AG10803 (cell line): ENCODE measurements at places on chromosomes 1 and 21.

DNA sequence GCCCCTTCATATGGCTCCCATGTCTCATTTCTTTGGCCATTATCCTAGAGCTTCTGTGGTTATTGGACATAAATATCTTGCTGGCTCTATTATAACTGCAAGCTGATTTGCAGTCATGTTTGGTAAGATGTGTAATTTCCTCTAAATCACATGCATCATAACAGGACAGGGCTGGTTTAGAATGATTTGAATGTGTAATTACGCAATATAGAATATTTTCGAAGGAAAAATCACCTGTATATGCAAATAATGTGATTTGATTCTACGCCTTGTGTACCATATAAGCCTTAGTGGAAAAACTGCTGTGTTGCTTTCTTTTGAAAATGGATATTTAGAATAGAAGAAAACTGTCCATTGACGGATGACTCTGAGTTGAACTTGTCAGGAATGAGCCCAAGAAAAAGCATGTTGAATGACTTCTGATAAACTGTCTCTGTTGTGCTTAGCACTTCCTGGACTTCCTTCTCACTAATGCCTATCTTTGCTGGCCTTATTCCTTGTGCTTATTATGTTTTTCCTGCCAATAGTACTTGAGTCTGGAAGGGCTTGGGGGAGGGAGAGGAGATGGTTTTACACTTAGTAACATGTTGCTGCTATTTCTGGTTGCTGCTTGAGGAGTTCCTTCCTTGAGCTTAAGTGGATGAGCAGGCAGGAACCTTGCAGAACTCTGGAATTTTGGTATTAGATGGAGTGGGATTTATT lies 6.5 kb downstream of the CACHD1 start:
- peak; percentile 88 for DNase-seq

DNA sequence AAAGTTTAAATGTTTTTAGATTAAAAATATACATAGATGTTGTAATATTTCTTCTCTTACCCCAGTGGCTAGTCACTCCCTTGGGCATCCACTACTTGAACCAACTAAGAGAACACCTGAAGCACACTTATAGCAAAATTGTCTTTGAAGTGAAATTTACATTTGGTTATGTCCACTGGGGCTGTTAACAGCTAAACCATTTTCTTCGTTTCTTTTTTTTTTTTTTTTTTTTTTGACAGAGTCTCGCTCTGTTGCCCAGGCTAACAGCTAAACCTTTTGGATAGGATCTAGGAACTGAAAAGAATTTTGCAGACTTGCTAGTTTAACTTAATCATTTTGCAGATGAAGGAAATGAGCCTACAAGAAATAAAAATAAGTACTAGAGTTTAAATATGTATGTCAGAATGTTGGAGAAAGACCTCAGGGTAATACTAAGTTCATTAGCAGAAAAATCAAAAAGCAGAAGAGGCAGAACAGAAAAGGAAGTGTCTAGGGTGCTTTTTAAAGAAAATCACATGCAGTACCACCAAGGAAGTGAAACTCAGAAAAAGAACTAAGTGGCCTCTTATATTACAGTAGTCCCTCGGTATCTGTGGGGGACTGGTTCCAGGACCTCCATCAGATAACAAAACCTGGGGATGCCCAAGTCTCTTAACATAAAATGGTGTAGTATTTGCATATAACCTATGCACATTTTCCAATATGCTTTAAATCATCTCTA lies 11.8 kb downstream of the DRAM2 start:
- no peak for DNase-seq

DNA sequence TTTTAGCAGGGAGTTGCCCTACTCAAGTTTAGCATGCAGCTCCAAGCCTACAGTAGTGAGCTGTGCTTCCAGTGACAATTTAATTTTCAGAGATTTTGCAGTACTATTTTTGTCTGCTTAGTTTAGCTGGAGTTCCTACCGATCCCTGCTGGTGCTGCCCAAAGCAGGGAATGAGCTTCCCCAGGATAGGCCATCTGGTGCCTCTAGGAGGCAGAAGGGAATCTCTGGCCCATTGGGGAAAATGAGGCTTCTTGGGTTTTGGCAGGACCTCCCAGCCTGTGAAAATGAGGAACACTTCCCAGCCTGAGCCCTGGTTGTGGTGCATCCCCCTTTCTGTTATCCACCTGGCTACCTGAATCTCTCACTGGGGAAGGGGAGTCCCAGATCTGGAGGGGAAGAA lies 149.2 kb downstream of the RASAL2 start:
- DNase-seq: no peak

DNA sequence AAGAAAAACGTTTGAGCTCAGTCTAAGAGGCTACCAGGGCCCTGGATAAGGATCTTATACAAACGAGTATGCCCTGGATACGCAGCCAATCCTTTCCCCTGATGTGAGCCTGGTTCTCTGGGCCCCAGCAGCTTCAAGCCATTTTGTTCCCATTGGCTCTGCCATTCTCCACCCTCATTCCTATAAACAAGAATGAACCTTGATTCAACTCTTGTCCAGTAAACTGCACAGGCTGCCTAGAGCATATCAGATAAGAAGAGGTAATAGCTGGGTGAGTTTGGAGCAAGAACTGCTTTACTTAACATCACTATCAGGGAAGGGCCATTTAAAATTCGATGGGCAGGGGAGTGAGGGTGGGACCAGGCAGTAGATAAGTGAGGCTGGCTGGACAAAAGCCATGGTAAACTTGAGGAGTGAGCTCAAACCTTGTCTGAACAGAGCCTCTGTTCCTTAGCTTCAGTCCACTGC lies 11.3 kb downstream of the BTG2 start:
- DNase-seq: no peak

- no peak for DNase-seq
Measured at GRCh38 chr1:218845589-218845988, 328.1 kb upstream of the LYPLAL1 start.

DNA sequence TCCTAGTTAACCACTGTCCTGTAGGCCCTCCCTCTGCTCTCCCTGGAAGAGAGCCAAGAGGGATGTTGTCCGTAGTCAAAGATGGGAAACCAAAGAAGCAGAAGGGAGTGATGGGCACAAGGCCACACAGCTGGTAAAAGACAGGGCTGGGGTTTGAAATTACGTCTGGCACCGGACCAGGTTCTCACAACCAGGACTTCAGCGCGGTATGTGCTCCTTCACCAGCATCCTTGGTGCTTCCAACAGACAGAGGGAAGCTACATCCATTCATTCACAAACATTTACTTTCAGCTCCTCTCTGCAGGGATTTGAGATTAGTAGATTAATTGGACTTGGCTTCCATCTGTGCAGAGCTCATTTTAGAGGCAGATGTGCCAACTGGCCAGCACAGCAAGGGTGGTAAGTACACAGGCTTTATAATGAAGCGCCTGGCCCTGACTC lies 191.2 kb downstream of the TRABD2B start:
- DNase-seq: no peak

DNA sequence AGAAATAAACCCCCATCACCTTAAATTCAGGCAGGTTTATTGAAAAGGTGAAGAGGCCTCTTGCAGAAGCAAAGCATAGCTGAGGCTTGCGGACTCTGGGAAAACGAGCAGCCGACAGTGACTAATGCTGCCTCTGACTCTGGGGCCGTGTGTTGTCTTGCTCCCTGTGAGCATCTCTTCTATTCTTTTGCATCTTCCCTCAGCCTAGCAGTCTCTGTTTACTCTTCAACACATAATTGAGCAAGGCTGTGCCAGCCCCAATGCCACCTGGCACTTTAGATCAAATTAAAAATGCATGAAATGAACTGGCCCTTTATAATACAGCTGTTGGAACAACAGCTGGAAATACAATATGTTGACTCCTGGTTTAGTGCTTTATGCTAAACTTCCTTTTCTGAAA lies 18.4 kb upstream of the REG4 start:
- DNase-seq: no peak

DNA sequence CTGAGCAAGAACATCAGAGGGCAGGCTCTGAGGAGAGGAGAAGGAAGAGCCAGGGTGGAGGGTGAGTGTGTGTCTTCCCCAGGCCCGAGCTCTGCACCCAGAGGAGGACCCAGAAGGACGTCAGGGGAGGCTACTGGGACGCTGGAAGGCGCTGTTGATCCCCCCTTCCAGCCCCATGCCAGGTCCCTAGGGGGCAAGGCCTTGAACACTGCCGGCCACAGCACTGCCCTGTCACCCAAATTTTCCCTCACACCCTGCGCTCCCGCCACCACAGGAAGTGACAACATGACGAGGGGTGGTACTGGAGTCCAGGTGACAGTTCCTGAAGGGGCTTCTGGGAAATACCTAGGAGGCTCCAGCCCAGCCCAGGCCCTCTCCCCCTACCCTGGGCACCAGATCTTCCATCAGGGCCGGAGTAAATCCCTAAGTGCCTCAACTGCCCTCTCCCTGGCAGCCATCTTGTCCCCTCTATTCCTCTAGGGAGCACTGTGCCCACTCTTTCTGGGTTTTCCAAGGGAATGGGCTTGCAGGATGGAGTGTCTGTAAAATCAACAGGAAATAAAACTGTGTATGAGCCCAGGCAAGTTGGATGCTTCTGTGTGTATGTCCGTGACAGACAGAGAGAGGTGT lies 17.1 kb downstream of the BCAN start:
- no peak for DNase-seq

DNA sequence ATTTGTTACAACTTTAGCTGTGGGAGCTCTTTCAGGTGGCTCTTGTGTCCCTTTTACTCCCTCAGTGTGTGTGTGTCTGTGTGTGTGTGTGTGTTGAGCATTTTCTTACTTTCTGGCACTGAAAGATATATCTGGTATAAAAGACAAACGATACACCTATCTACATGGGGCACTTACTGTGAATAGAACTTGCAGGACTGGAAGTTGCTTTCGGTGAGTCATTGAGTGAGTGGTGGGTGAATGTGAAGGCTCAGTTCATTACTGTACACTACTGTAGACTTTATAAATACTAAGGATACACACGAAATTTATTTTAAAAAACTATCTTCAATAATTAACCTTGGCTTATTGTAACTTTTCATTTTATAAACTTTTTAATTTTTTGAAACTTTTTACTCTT lies 38.7 kb downstream of the BTBD8 start:
- DNase-seq: no peak

GRCh38 chr1:111406321-111406768 lies 21.2 kb downstream of the OVGP1 start:
- DNase-seq: peak; percentile 13

DNA sequence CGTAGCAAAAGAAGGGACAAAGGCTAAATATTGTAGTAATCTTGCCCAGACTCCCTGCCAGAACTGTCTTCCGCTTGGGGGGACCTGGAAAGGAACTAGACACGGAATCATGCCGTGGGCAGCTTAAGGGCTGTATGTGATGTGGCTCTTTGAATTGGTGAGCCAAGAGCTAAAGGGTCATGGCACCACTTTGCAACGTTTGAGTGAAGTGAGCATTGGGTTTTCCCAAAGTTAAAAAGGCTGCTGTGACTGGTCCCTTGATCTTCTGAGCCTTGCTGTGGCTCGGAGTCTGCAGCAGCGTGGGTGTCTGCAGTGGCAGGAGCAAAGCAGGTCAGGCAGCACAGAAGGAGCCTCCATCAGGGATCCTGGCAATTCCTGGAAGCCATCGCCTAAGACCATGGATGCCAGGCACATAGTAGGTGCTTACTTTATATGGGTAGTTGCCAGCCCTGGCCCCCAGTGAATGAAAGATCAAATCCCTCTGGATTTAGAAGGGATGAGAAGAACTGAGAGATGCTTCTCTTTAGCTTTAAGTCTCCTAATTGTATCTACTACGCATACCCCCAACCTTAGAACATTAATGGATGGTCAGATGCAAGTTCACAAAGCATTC lies 1.8 kb downstream of the SMYD2 start:
- DNase-seq: no peak

DNA sequence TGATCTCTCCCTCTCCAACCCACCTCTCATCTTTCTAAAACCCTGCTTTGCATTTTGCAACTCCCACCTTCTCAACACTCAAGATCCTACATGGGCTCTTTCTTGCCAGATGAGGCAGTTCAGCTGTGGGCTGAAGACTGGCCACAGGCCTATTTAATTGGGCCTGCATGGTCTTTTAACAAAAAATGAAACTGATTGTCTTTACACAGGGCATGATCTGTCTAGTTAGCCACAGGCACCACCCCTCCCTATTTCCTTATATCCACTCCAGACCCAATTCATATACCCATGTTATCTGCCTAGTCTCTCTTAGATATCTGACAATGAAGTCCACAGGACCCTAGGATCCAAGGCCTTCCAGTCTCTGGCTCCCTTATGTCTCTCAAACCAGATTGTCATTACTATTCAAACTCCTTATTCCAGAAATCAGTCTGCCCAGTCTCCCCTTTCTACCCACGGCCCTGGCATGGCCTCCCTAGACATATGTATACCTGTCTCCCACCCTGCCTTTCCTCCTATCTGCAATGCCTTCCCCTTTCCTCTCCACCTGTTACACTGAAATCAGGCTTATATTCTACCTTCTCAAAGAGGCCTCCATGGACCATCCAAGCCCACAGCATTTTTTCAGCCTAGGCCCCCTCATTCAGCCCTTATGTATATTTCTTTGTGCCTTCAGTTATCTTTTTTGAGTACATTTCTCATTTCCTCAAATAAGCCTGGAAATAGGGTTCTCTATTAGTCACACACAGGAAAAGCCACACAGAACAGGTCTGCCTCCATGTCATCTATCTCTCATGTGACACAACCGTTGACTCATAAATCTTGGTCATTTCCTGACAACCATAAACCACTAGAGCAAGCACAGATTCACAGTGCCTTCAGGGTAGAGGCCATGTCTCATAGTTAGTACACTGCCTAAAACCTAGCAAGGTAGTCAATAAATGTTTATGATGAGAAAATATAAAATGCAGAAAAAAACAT lies 39.0 kb downstream of the LPAR3 start:
- DNase-seq: peak; percentile 43

GRCh38 chr1:207920444-207921021 lies 9.6 kb upstream of the CD34 start:
- DNase-seq: peak; percentile 71

- no peak for DNase-seq
Measured at GRCh38 chr1:75276385-75276784, 142.2 kb downstream of the LHX8 start.

GRCh38 chr21:42993051-42993712 lies 18.8 kb downstream of the PKNOX1 start:
- DNase-seq: no peak

GRCh38 chr1:207223162-207223561 lies 98.3 kb upstream of the CD55 start:
- DNase-seq: no peak

GRCh38 chr21:27122686-27123085 lies 155.8 kb upstream of the ADAMTS5 start:
- DNase-seq: peak; percentile 25

DNA sequence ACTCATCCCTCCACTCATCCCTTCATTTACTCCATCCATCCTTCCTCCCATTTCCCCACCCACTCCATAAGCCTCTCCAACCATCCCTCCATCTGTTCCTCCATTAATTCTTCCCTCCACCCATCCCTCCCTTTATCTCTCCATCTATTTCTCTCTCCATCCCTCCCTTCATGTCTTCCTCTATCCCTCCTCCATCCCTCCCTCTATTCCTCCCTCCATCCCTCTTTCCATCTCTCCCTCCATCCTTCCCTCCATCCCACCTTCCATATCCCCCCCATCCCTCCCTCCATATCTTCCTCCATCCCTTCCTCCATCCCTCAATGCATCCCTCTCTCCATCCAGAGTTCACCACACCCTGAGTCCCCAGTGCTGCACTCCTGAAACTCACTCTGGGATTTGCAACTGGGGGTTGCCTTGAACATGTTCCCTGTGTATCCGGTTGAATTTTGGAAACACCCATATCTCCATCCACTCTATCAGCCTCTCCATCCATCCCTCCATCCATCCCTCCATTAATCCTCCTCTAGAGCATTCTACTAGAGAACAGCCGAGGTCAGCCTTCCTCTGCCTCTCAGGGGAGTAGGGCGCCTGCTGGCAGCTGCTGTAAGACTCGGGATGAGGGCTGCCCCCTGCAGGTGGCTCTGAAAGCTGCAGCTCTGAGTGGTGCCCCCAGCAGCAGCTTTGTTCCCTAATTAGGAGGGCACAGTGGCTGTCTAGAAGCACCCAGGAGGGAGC lies 39.4 kb downstream of the ABCG1 start:
- peak; percentile 45 for DNase-seq
